Activated CD4-positive, CD25-positive, alpha-beta regulatory T cell (primary cell): ENCODE measurements at places on chromosomes 12 and 14.

DNA sequence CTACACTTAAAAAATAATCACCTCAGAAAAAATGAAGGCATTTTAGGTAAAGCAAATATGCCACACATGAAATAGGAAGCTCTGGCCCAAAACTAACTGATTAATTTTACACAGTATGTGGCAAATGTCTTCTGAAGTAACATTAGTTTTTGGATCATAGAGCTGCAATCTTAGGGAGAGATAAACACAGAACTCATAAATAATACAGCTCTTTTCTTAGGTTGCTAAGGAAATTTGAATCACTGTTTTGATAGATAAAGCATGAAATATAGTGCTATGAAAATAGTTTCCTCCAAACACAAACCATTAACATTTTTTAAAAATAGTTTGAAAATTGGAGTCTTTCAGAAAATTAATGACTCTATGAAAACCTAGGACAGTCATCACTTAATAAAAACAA, 15.0 kb downstream of the RASSF9 start:
- DNase-seq, result no peak

GRCh38 chr14:46661728-46662127, 10.1 kb upstream of the RPL10L start:
- no peak for DNase-seq

DNA sequence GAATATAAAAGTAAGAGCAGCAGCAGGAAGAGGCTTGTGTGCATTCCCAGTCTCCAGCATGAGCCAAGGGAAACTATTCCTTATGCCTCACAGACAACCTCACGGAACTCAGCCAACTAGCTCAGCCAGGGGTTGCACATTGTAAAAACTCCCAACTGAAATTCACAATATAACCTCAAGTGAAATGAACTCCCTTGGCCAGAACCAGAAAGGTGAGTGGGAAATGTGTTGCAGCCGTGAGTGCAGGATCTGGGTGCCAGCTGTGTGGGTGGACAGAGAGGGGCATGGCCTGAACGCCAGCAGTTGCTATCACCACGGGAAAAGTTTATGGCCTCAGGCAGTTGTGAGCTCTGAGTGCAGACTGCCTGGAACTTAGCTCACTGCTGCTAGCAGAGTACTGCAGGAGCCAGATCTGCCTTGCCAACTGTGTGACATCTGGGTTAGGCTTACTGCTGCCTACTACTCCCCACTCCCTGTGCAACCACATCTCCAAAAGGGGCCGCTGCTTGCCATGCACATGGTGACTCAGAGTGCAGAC, 2.3 kb upstream of the CLEC1A start:
- DNase-seq, result no peak

DNA sequence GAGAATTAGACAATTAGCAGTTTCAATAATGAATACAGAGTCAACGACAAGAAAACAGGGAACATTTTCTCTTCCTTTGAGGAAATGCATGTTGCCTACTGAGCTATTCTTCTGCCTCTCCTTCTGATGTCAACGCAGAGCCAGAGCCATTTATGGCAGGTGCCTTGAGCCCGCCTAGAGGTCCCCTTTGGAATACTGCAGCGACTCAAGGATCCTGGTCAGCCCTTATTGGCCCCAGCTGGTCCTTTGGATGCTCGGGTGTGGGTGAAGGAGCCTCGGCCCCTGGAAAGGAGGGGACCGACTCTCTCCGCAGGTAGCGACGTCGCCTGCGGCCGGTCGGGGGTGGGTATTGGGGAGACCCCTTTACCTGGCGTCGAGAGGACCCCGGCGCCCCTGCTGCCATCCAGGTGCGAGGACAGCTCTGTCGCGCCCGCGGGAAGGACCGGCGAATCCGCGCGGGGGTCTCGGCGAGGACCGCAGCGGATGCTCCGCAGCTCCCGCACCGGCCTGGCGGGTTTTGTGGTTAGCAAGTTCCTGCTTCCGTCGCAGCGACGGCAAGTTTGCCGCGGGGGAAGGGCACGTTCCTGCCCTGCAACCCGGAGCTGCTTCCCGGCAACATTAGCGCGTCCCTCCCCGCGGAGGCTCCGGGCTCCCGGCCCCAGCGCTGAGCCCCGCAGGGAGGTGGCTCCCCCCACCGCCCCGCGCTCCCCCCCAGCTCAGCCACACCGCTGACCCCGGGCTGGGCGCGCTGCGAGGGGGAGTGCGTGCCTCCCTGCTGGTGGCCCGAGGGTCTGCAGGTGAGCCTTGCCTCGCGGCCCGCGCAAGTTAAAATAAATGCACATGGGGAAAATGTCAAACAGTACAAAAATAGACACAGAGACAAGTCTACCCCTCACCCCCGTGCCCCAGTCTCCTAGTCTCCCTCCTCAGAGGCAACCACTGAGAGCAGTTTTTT, at the start of gene MANSC1:
MANSC1 (minus strand) TSS at position 532 of the 955 bp plus-strand sequence. CDS start 6,928 bp downstream, outside the sequence.
- DNase-seq, result peak; percentile 10

DNA sequence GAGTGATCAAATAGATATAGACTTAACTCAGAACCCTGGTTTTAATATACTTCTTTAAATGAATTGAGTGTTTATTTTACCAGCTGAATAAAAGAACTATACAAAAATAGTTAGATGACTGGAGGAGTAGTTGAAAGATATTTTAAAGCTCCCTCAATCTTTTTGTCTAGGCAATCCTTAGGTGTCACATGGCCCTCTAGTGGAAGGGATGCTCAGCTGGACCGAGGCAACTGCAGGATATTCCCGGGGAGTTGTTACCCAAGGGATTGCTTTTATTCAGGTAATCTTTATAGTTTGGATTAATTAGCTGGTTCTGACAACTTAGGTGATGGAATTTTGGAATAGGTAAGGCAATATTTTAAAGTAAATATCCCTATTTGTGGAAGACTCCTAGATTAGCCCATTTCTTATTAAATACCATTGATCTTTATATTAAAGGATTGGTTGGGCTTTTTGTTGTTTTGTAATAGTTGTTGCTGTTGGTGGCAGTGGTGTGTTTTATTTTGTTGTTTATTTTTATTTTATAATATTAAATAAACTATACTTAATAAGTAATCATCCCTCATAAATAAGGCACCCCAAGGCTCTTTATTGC, 57.1 kb downstream of the ZDHHC17 start:
- no peak for DNase-seq

GRCh38 chr14:100445436-100446088, 122.4 kb downstream of the SLC25A47 start:
- DNase-seq, result no peak

- no peak for DNase-seq
Observed at GRCh38 chr14:100816950-100817901, 8.7 kb upstream of the MEG3 start.

- DNase-seq, result no peak
Observed at GRCh38 chr12:114407842-114408411, 2.0 kb upstream of the TBX5 start.

- DNase-seq, result peak; percentile 19
Observed at GRCh38 chr14:91509083-91509877, 830 bp downstream of the PPP4R3A start.

GRCh38 chr12:4431866-4432265, 13.7 kb downstream of the FGF6 start:
- no peak for DNase-seq

GRCh38 chr14:24095271-24096068, 1.4 kb downstream of the PCK2 start:
- peak; percentile 32 for DNase-seq

GRCh38 chr14:91080071-91080470, 19.6 kb upstream of the RPS6KA5 start:
- DNase-seq, result no peak

DNA sequence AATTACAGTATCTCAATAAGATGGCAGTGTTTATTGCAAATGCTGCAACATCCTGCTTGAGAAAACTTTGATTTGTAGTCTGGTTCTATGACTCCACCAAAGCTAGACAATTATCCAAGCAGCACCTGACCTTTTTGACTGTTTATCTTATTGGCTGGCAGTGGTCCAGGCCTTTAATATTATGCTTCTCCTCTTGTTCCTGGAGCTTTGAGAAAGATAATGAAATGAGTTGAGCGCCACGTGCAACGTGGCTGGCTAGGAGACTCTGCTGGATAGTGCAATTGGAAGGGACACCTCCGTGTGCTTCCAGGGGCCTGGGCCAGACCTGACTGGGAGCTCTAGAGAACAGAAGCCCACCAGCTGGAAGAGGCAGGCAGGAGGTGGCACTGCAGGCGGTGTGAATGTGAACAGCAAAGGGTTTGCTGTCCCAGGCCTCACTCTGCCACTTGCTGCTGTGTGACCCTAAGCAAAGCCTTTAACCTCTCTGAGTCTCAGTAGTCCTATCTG, 349.3 kb downstream of the CACNA1C start:
- DNase-seq, result no peak

- DNase-seq, result no peak
Observed at GRCh38 chr12:109807954-109808643, 25.1 kb downstream of the TRPV4 start.

GRCh38 chr12:84919271-84919670, 6.7 kb upstream of the SLC6A15 start:
- no peak for DNase-seq

DNA sequence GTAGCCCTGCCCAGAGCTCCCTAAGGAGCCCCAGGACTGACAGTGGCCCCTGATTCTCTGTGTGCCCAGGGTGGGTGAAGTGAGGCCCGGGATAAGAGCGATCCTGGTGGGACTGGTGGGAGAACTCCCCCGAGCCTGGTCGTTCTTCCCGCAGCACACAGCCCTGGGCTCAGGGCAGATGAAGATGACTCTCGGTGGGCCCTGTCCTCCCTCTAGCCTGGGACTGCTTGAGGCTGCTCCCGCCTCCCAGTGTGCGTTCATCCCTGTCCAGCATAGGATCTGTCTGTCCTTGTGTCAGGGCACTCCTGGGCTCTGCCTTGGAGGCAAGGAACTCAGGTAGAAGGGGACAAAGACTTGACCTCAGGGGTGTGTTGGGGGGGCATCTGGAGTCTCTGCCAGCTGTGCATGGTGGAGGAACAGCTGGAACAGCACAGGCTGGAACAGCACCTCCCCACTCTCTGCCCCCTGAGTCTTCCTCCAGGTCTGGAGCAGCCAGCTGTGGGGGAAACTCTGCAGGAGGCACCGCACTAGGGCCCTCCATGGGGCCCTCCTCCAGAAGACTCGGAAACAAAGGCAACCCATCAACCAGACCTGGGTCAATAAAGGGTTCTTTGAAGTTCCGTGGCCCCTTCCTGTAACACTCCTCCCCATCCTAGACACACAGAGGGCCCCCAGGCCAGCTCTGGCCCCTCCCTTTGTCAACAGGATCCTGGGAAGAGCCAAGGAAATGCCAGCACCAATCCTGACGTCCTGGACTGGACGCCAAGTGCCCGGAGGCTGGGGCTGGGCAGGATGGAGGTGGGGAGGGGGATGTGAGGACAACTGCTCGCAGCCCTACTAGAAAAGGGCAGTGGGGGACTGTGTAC, 15.9 kb downstream of the FAIM2 start:
- no peak for DNase-seq

DNA sequence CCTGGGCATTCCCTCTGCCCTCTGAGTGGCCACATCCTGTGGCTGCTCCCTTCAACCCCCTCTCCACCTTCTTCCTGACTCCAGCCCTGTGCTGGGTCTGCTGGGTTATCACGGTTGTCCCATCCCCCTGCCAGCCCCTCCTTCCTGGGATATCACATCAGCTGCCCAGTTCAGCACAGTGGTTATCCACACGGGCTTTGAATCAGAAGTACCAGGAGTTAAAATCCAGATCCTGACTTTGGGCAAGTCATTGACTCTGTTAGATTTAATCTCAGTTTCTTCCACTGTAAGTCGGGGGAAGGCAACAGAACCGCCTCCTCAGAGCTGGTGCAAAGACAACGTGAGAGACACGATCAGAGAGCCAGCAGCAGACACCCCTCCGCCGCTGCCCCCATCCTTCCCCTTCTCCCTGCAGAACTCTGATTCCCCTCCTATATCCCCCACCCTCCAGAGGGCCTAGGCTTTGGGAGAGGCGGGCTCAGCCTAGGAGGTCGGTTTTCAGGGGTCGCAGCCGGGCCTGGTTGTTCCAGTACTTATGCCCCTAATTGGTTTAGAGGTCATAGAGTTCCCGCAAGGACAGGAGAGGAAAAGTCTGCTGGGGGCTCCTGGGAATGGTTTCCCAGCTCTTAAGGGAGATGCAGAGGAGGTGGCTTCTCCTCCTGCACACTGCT, 42.5 kb downstream of the PRIMA1 start:
- DNase-seq, result no peak

- DNase-seq, result no peak
Observed at GRCh38 chr12:101490286-101490920, 15.3 kb downstream of the SPIC start.

DNA sequence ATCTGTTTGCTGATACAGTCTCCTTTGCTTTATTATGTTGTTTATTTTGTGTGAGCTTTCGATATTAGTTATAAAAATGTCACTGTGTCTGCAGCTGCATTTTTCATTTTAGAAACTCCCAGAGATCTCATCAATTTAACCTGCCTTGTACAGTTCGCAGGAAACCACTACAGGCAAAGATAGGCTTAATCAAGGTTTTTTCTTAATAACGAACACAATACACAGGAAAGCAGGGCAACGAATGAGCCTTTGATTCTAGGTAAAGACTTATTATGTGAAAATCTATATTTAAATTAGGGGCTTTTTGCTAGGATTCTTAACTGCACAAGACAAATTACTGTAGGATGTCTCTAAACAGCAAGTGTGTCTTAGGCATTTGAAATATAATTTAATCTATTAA, 191.9 kb downstream of the RGS6 start:
- DNase-seq, result no peak

DNA sequence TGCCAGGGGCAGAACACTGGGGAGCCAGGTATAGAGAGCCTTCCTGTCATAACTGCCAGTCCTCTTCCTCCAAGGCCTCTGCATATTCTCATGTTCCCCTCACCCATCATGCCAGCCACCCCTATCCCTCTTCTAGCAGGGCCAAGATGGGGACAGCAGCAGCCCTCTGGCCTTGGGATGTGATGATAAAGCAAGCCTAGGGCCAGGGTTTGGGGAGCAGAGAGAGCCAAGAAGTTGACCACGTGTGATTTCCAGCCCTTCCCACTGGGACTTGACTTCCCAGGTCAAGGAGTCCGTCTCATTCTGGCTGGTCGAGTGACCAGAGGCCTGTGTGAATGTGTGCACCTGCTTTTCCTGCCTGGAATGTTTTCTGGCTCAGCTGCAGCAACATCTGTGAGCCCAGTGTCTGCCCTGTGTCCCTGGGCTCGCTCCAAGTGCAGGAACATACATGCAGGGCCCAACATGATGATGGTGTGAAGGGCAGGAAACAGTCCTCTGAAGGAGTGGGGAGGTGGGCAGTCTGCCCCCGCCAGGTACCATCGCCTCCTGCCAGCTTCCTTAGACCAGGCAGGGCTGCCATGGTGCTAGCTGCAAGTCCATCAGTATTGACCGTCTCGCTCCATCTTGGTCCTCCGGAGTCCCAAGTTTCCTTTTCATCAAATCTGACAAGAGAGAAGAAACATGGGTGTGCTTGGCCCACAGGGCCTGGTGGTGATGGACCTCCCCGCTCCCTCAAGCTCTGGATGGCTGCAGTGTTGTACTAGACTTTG, 21.0 kb downstream of the VASH1 start:
- DNase-seq, result no peak

DNA sequence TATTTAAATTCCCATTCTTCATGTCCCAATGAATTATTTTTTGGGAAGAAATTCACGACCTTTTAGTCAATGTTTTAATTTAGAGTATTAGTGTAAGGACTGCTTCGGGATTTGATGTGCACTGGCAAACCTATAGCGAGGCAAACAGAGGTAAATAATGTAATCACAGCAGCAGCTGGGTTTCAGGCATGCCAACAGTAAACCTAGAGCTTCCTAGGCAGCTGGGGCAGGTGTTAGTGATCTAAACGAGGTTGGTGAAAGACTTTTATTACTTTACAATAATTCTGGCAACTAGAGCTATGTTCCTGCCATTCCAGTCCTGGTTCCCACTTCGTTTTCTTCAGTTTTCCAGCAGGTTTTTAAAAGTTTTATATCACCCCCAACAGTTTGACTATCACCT, 1036.4 kb upstream of the FOXG1 start:
- no peak for DNase-seq
